ENCODE measurements at places on chromosomes 7 and 10.

GRCh38 chr10:16545116-16545736, 23.5 kb upstream of the C1QL3 start:
- DNase-seq = peak; percentile 29

DNA sequence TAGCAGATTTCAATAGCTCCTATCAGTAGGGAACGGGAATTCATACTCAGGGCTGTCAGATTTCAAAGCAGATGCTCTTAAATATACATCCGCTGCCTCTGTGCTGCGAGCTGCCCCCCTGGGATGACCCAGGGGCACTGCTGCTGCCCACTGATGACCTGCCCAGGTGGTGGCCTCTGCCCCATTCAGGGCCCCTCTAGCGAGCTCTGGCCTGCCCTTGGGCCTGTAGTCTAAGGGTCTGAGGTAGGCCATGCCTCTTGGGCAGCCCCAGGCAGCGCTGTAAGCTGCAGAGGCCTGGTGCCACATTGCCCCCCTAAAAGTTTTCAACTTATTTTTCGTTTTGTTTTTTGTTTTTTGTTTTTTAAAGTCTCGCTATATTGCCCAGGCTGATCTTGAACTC, 50.6 kb upstream of the SH2B2 start:
- DNase-seq = no peak

DNA sequence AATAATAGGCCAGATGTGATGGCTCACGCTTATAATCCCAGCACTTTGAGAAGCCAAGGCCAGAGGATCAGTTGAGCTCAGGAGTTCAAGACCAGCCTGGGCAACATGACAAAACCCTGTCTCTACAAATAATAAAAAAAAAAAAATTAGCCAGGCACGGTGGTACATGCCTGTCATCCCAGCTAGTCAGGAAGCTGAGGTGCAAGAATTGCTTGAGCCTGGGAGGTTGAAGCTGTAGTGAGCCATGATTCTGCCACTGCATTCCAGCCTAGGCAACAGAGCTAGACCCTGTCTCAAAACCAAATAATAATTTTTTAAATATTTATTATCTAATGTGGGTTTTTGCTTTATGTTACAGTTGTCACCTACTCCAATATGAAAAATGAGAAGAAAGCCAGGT, 178.9 kb downstream of the ADK start:
- no peak for DNase-seq

DNA sequence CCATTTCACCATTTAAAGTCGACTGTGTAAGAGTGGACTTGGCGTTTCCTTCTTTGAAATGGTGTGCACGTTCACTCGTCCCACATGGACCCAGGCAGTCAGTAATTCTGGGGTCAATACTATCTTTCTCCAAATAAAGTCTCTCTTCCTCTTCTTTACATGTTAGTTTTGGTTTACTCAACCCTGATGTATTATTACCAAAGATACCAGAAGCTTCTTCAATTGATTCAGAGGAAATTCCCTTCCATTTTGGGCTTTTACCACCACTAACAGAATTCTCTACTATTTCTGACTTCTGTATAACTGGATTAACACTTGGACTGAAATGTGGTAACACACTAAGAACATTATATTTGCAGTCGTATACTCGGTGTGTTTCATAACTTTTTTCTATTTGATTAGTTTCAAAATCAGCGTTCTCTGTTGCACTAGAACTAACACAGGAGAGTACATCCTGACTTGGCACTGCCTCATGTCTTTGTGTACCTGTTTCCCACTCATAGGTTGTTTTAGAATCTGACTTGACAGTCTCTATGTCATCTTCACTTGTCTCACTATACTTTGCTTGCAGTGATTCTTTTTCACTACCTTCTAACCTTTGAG, 60.8 kb downstream of the LARP4B start:
- DNase-seq = no peak

- DNase-seq = peak; percentile 60
Measured at GRCh38 chr10:24556750-24557742, 166.6 kb downstream of the ARHGAP21 start.

GRCh38 chr10:124736491-124737136, 7.6 kb downstream of the FAM53B start:
- DNase-seq = peak; percentile 22

- no peak for DNase-seq
Measured at GRCh38 chr7:51144178-51144577, 172.4 kb downstream of the COBL start.

- DNase-seq = no peak
Measured at GRCh38 chr7:29352041-29352440, 157.5 kb downstream of the CHN2 start.

GRCh38 chr7:100655908-100656674, at the start of gene ACTL6B:
Gene ACTL6B (minus strand): TSS chr7:100656448. CDS start chr7:100656354, 94 bp downstream.
- DNase-seq = peak; percentile 67

GRCh38 chr10:42177077-42177792, 461.1 kb downstream of the ZNF33B start:
- DNase-seq = no peak

GRCh38 chr10:100872034-100872791, 40.5 kb upstream of the SLF2 start:
- DNase-seq = peak; percentile 56

GRCh38 chr7:151571471-151571870, 51.8 kb upstream of the RHEB start:
- DNase-seq = no peak

DNA sequence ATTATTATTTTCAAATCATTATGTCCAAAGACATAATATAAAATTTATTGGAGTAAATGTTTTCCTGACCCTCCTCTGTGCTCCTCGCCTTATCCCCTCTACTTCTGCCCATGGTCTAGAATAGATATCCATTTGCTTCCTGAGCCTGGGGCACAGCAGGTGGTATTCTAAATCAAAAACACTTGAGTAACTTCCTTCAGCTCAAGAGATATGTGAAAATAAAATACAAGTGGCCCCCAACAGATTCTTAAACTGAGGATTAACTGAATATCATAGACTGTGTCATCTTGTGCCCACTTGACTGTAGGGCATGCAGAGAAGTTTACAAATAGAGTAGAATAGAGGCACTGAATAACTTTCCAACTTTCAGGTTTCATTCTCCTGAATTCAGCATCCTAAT, 59.1 kb downstream of the HGF start:
- no peak for DNase-seq

- peak; percentile 94 for DNase-seq
Measured at GRCh38 chr7:5424749-5425506, 1.3 kb upstream of the TNRC18 start.

GRCh38 chr10:96596422-96597407, 9.9 kb upstream of the TM9SF3 start:
- DNase-seq = no peak

DNA sequence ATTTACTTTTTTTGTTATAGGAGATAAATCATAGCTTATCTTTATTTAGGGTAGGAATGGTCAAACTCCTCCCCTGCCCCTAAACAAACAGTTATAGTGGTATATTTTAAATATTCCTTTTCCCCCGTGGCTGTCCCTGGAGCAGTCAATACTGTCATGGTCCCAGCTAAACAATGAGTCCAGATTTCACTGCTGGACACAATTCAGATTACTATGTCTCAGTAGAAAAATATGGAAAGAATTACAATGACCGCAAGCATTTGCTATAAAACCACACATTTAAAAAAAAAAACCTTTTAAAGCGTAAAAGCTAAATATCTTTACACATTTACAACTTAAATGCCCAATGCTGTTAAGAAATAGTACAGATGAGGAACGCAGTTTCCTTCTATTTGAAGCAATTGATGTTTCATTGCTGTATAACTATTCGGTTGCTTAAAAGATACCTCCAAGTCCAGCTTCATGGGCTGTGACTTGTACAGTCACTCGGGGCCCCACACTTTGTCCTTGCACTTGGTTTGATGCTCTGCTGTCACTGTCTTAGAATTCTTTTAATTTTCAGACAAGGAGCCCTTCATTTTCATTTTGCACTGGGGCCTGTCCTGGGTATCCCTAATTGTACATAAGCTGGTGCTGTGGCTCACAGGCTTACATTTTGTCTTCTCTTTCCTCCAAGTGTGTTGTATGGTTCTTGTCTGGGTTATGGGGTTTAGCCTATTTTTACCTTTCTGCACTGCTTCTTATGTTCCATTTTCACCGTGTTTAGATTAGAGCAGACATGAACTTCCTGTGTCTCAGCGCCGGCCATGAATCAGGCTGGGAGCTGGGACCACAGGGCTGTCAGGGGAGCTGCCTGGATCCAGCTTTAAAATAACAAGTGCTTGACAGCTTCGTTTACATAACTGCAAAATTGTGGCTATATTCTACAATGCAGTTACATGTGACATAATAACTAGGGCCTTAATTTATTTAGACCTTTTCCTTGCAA, 530.2 kb upstream of the FZD8 start:
- no peak for DNase-seq

- no peak for DNase-seq
Measured at GRCh38 chr7:139720705-139721231, 57.0 kb downstream of the HIPK2 start.

- no peak for DNase-seq
Measured at GRCh38 chr7:30682212-30683083, at the start of gene CRHR2. Gene CRHR2 (minus strand): TSS chr7:30682456. CDS start chr7:30682280, 176 bp downstream.

GRCh38 chr10:69828144-69828870, 26.6 kb downstream of the COL13A1 start:
- DNase-seq = peak; percentile 65

GRCh38 chr10:113965683-113966082, 78.0 kb upstream of the ADRB1 start:
- no peak for DNase-seq

DNA sequence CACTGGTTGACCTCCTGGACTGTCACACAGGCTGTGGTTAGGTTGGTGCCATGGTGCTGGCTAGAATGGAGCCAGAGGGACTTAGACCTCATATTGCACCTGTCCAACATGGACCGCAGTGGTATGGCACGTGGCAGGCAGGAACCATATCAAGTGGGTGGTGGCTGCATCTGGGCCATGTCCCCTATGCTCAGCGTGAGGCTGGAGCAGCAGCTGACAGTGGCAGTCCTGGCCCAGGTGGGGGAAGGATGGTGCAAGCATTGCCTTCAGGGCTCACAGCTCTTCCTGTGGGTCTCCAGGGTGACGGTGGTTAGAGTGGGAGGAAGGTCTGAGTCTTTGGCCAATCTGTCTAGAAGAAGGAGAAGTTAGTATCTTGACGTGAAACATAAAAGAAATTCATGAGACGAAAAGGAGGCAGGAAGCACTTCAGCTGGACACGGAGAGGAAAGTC, 54.5 kb upstream of the PFKFB3 start:
- DNase-seq = no peak

DNA sequence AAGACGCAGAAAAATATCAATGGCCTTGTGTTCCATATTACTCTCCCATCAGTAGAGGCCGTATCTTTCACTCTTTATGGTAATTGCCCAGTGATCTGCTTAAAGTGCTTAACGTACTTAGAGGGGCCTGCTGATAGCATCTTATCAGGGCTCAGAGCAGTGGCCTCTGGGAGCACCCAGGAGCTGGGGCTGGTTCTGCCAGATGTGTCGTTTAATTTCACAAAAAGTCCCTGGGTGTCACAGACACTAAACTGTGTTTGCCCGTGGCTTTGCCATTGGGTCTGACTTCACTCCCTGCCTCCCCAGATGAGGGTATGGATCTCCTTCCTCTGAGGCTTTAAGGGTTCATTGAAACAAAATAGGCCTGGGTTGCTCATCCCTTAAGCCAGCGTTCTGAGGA, 435.3 kb downstream of the GATA3 start:
- no peak for DNase-seq

DNA sequence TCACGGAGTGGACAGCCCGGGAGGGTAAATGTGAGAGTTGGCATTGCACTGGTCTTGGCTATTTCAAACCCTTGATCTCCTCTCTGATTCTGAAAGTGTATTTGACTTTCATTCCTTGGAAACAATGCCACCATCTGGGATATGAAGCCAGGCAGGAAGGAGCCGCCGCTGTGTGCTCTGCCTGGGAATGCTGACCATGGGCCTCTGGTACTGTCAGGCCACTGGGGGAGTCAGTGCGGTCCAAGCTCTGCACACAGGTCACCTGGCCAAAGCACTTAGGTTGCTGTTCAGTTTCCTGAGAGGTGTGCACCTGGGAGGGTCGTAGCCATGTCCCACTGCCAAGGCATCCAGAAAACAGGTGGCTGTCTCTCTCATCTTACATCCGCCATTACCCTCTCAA, 68.5 kb upstream of the SHH start:
- DNase-seq = no peak

DNA sequence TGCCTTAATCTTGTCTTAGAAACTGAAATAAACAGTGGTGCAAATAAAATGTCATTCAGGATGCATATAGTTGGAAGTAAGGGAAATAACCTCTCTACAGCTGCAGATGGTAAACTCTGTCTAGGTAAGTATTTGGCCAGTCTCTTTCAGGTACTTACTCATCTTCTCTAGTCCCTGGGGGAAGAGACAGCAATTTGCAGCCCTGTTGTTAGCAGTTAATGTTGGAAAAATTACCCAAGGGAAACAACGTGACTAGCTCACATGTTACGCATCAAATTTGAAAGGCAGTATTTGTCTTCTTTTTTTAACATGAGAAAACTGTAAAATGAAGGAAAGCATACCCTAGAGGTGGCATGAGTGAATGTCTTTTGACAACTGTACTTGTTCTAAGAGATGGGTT, 3.2 kb upstream of the HUS1 start:
- DNase-seq = no peak

- DNase-seq = no peak
Measured at GRCh38 chr10:127878475-127879055, 14.2 kb downstream of the CLRN3 start.

DNA sequence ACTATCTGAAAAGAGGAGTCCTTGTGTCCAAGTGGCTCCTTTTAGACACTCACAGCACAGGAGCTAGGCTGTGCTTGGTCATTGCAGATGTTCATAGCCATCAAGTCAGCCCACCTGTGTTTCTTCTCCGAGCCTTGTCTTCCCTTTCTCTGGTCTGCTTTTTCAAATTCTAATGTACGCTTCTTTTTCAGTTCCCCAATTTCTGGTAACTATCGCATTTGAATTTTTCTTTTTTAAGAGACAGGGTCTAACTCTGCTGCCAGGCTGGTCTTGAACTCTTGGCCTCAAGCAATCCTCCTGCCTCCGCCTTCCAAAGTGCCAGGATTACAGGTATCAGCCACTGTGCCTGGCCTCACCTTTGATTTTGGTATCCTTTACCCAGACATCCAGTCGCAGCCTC, 18.9 kb downstream of the APBB1IP start:
- peak; percentile 79 for DNase-seq

DNA sequence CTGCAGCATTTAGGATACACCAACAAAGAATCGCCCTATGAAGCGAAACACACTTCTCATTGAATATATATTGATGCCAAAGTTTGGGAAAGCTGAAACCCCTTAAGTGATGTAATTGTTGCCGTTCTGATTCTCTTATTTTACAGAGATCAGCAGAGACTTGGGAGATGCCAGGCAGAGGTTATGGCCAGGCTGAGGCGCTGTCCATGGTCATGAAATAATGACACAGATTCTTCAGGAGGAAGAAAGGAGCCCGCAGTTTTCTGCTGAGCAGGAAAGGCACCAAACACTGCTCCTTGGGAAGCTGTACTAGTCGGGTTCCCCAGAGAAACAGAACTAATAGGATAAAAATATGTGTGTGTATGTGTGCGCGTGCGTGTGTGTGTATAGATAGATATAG, 566.0 kb downstream of the CALN1 start:
- DNase-seq = peak; percentile 18

GRCh38 chr10:73506491-73506890, 10.7 kb upstream of the PPP3CB start:
- no peak for DNase-seq

All from RPMI8226 (cell line).